Midbrain (tissue), 1 donor: ENCODE measurements at places on chromosomes 1 and 21.

DNA sequence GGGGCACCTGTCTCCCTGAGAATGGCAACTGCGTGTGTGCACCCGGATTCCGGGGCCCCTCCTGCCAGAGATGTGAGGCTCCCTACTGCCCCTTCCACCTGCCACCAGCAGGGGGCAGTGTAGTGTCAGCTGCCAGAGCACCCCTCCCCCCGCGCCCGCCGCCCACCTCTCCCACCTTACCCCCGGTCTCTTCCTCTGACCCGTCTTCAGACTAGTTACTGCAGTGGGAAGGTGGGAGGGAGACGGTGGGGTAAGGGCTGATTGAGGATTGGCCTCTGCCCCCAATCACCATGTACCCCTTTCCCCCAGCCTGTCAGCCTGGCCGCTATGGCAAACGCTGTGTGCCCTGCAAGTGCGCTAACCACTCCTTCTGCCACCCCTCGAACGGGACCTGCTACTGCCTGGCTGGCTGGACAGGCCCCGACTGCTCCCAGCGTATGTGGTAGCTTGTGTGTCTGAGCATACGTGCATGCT, 10.1 kb upstream of the LRRC71 start:
- DNase-seq, result no peak

DNA sequence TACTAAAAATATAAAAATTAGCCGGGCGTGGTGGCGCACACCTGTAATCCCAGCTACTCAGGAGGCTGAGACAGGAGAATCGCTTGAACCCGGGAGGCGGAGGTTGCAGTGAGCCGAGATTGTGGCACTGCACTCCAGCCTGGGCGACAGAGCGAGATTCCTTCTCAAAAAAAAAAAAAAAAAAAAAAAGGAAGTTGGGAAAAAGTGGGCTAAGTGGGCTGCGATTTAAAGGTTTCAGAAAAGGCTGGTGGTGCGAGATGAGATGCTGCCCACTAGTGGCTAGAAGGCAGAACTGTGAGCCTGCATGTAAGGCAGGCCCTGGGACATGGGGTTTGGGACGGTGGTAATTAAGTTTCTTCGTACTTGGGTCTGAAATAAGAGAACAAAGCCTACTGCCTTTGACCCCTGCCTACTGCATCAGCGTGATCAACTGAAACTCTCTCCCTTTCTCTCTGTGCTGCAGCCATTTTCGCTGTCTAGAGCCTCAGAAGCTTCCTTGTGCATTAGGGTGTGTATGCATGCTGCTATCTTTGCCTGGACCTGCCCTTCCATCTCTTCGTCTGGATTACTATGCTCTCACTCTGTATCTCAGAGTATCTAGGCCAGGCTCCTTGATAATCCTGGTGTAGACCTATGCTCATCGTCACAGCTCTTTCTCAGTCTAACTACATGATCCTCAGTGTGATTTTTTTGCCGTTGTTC, 12.4 kb downstream of the FMOD start:
- DNase-seq, result peak; percentile 77

DNA sequence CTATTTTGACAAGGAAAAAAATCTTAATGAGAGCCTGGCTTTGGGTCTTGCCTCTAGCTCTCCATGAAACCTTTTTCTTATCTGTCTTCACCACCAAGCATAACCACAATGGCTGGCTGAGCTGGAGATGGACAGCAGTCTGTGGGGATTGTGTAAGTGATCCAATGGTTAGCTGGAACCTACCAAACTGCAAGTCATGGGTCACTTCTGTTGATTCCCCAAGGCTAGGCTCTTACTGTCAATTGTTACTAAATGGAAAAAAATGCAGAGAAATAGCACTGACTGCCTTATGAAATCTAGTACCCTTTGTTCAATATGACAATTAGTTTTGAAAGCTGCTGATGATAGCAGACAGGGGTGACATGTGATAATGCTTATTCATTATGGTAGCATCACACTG, 359.0 kb downstream of the ST6GALNAC3 start:
- no peak for DNase-seq

DNA sequence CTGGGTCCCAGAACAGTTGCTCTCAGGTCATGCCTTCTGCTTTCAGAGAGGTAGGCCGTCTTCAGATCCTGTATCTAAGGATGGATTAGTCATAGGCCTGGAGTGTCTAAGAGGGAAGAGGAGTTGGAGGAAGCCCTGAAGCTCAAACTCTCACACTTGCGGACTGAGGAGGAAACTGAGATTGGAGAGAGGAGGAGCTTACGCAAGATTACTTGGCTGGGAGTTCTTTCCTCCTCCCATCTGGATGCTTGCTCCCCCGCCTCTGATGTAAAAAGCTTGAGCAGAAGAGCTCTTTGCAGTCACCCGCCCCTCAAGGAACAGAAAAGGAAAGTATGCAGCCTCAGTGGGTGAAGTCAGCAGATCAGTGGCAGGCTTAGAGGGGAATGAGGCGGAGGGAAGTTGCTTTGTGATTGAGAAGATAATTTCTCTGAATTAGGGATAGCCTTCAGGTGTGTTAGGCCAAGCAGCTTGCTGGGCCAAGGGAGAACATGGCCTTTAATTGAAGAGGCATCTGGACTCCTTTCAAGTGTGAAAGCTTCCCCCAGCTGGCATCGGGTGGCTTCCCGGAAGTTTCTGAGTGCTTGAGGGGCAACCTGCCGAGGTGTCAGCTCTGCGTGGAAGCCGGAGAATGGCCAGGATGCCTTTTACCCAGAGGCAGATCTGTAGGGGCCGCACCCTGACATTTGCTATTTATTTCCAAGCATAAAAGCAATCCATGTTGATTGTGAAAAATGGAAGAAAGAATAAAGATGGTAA, 6.6 kb downstream of the ADORA1 start:
- no peak for DNase-seq

- no peak for DNase-seq
Measured at GRCh38 chr1:1230656-1231399, 973 bp downstream of the SDF4 start.

GRCh38 chr1:228999446-229000170, 264.3 kb downstream of the RHOU start:
- DNase-seq, result no peak
